Effector memory CD8-positive, alpha-beta T cell (primary cell): ENCODE measurements at places on chromosomes 12 and 14.

DNA sequence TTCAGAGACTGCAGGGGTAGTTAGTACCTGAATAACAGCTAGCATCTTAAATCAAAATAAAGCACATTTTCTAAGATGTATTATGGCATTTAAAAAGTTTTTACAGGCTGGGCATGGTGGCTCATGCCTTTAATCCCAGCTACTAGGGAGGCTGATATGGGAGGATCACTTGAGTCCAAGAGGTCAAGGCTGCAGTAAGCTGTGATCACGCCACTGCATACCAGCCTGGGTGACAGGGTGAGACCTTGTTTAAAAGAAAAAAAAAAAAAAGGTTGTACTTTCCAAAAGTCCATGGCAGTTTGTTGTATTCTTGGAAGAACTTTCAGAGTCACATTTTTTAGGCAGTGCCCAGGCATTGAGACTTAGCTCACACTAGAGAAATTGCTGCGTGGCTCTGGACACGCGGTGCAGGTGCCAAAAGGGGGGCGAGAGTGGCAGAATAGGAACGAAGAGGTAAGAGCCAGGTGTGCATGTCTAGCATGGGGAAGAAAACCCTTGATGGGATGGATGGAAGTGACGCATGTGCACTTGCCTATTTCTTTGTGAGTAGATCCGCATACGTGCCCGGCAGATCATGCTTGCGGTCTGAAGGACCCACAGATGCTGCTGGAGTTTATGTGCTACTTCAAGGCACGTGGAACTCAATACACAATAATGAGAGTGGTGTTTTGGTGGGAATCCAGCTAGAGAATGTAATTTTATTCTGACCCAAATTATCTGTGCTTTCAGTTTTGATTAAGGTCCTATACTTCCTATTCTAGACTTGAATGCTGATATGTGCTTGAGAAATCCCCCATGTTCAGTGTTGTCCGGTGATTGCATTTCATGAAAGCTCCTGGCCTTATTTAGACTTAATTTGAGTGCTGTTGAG, 11.9 kb downstream of the ANKRD13A start:
- peak; percentile 9 for DNase-seq

DNA sequence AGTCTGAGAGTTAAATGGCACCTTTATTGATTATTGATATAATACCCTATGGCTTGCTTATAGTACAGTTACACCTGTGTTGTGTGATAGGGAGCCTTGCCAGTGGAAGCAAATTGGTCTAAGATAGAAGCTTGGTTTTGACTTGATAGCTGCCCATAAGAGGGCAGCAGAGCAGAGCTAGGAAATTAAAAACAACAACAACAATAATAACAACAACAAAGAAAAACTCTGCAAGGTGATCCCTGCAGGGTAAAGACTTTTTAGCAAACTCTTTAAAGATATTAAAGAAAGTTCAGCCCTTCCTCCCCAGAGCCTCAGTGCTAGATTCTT, 18.0 kb upstream of the RNASE10 start:
- DNase-seq, result no peak

GRCh38 chr14:104981699-104982541, 3.7 kb upstream of the CLBA1 start:
- DNase-seq, result no peak

DNA sequence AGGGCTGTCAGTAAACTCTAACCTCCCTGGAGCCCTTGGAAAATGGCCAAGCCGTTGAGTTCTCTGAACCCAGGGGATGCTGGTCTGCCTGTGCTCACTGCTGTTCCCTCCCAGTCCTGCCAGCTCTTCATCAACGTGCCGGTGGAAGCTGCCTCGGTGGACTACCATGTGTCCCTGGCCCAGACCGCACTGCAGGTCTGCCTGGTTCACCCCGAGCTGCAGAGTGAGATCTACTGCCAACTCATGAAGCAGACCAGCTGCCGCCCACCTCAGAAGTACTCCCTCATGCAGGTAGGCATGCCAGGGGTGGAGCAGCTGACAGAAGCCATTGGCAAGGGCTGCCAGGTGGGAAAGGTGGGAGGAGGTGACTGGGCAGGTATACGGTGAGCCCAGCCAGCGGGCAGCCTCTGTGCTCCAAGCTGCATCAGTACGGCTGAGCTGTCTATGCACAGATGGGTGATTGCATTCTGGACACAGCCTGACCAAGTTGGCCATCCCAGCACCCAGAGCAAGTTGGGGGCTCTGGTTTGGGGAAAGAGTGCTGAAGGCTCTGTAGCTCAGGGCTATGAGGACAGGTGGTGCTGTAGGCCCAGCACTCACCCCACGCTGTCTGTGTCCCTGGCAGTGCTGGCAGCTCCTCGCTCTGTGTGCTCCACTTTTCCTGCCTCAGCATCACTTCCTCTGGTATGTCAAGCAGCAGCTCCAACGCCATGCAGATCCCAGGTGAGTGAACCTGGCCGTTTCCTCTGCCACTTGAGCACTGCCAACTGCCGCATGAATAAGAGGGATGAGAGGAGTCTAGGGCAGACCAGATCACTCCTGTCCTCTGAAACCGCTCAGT, 21.9 kb downstream of the PIGH start:
- no peak for DNase-seq

DNA sequence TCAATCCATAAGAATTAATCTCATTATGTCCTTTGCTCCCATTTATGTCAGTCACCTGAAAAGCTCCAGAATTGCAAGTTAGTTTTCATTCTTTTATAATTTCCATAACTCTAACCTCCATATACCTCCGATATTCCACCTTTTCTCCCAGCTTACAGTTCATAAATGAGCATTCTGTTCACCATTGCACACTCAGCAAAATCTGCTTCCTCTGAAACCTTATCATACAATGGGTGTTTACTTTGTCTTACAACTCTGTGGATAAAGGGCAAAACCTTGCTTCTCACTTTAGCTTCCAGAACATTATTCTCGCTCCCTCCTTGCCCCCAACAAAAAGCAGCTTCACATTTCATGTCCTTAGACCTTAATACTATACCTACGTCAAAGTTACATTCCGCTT, 19.3 kb upstream of the SLCO1B1 start:
- DNase-seq, result no peak

- no peak for DNase-seq
Observed at GRCh38 chr12:132514216-132514820, 24.4 kb downstream of the FBRSL1 start.

DNA sequence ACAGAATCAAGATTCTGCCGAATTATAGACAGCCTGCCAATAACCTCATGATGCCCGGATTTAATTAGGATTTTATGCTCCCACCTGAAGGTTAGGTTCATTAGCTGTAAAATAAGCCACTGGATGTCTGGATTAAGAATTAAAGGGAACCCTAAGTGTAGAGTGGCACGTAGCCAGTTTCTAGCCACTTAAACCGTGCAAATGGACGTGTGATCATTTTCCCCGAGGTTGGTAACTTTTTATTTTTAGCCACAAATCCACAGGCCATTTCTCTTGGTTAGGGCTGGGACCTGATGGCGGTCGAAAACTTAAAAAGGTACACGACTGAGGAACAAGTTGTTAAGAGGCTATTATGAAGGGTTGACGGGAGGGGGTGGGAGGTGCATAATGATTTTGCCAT, 127.3 kb upstream of the TMPO start:
- DNase-seq, result no peak

DNA sequence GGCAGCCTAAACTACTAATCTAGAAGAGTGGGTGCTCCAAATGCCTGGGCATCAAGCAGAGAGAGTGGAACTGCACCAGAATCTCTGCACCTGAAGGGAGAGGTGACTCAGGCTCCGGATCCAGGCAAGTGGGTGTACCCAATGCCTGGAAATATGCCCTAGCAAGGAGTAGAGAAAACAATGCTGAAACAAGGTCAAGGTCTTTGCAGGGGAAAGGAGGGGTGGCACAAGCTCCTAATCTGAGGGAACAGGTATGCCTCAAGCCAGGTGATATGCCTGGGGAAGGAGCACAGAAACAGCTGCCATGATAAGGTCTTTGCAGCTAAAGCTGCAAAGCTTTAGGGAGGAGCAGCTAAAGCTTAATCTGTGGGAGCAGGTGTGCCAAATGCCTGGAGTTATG, 136.0 kb upstream of the KITLG start:
- DNase-seq, result no peak

- DNase-seq, result no peak
Observed at GRCh38 chr12:20931894-20932293, 121.4 kb downstream of the SLCO1B3 start.

GRCh38 chr12:1660304-1661187, 30.3 kb upstream of the ADIPOR2 start:
- DNase-seq, result peak; percentile 65

DNA sequence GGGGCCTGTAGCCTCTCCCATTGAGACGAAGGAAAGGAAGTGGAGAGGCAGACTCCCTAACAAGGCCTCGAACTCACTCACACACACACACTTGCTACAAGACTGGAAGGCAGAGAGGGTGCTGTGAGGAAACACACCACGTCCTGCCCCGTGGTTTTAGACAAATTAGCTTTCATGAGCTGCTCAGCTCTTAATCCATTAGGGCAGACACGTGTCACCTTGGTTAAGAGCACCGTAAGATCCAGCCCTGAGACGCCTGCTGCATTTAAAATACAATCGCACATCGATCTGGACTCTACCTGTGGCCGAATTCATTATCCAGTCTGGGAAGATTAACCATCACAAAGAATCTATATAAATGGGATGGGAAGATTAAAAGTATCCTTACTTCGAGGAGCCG, 72.0 kb downstream of the RIMBP2 start:
- no peak for DNase-seq

- DNase-seq, result no peak
Observed at GRCh38 chr12:47268501-47269454, 189.0 kb upstream of the AMIGO2 start.

DNA sequence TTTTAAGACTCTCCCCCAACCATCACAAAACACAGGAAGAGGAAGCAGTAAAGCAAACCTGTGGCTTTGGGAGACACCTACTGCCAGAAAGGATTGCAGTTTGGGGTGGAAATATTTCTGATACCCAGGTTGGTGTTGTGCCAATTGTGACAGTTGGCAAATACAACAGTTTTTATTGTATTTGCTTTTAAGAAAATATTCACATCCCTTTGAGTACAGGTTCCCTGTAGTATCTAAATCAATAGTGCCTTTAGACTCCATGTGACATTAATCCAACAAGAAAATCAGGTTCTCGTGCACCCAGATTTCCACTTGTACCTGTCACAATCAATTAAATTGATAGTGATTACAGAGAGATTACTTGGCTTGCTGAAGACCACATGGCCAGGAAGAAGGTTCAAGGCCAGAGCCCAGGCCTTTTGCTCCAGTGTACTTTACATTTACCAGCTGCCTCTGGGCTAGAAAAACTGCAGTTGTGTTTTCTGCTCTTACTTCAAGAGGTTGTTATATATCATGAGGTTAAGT, 361.2 kb downstream of the ATP23 start:
- no peak for DNase-seq

DNA sequence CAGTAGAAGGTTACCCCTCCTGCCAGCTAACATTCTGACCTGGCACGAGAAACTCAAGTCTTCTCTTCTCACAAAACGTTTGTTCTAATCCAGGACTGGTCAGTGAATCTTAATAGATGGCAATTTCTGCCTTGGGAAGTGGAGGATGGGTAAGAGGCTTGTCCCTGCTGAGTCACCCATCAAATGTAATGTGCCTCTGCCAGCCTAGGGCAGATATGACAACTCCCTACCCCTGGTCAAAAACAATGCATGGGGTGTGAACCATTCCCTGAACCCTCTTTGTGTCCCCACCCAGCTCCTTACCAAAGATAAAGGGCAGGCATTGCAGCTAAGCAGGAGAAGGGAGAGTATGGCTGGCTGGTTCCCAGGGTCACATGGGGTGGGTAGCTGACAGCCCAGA, 1052.9 kb downstream of the GALC start:
- no peak for DNase-seq

DNA sequence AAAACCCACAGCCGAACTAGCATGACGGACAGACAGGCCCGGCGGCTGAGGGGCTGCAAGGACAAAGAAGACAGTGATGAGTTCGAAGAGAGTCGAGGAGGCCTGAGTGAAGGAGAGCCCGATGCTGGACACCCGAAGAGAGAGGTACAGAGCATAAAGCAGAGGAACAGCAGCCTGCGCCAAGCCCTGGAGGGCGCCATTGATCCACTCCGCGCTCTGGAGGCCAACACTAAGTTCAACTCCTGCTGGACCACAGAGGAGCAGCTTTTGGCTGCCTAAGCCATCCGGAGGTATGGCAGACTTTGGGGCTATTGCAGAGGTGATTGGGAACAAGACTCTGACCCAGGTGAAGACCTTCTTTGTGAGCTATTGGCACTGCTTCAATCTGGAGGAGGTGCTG, 7.8 kb upstream of the PLXNC1 start:
- peak; percentile 44 for DNase-seq

DNA sequence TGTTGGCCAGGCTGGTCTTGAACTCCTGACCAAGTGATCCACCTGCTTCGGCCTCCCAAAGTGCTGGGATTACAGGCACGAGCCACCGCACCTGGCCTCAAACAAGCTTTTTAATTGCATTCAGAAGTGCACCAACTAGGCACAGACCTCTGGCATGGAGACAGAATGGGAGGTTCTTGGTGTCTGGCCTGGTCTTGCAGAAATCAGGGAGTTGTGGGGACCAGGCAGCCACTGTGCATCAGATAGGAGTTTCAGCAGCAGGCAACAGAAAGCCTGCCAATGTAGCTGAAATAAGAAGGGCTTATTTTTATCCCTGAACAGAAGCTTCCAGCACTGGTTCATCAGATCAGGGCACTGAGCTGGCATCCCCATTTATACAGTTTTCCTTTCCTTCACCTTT, 22.2 kb upstream of the TCL1B start:
- no peak for DNase-seq

- DNase-seq, result no peak
Observed at GRCh38 chr12:116368196-116369194, 91.0 kb upstream of the MED13L start.

- DNase-seq, result no peak
Observed at GRCh38 chr14:30355431-30355913, 203.5 kb upstream of the G2E3 start.

- no peak for DNase-seq
Observed at GRCh38 chr12:55724940-55725309, 3.9 kb downstream of the CD63 start.

- no peak for DNase-seq
Observed at GRCh38 chr12:46261646-46262045, 7.2 kb downstream of the SLC38A1 start.

DNA sequence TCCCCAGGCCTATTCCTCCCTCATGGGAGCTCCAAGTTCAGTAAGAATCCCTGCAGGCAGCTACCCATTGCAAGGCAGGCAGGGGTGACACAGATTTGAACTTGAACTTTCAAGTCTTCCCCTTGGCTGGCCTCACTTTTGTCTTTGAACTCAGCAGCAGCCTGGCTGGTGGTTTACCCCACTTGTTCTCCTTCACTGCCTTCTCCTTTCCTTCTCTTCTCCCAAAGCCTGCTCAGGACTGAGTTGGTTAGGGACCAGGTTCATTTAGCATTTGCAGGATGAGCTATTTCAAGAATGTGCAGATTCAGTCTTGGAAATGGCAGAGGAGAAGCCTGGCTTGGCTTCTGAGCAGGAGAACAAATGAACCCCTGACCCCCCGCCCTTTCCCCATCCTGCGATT, 67.7 kb upstream of the TBX3 start:
- no peak for DNase-seq
